NB4 (cell line): ENCODE measurements at places on chromosomes 6 and 20.

- no peak for DNase-seq
Observed at GRCh38 chr6:150272976-150273315, 95.9 kb upstream of the IYD start.

DNA sequence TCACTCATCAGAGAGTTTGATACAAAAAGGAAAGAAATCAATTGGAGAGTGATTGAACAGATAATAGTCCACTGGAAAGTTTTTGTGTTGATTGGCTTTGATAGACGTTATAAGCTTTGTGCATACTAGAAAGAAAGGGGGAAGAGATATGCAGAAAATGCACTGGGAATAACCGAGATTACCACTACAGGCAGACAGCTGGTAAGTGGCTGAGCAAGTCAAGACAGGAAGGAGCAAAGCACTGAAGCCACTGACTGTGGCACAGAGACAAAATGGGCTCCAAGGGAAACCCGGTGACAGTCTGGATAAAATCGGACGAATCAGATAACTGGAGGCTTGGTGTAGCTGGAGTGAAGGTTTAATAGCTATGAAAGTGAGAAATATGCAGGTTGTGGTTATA is 209.0 kb downstream of the SIM1 start:
- DNase-seq = no peak

DNA sequence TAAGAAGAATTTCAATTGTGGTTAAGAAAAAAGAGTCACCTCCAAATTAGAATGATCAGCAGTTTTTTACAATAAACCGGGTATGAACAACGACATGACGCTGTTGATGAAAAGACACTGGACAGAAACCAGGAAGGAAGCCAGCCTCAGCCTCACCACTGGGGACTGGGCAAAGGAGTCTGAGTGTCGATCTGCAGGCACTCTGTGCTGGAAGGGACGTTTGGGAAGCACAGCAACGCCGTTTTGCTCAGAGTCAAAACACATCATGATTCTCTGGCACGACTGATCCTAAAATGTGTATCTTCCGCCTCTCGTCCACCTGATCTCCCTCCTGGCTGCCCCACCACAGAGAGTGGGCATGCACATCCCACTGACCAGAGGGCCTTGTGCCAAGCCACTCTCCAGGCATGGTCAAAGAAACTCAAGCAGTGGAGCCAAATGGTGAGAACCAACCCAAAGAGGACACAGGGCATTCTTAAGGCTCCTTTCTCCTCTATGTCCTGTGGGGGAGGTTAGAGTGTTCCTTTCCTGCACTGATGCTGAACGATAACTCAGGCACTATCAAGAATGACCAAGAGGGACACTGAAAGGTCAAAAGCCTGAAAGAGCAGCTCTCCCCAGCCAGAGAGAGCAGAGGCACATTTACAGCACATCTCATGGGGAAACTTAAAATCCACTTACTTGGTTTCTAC is 68.8 kb downstream of the AGPAT4 start:
- DNase-seq = no peak

DNA sequence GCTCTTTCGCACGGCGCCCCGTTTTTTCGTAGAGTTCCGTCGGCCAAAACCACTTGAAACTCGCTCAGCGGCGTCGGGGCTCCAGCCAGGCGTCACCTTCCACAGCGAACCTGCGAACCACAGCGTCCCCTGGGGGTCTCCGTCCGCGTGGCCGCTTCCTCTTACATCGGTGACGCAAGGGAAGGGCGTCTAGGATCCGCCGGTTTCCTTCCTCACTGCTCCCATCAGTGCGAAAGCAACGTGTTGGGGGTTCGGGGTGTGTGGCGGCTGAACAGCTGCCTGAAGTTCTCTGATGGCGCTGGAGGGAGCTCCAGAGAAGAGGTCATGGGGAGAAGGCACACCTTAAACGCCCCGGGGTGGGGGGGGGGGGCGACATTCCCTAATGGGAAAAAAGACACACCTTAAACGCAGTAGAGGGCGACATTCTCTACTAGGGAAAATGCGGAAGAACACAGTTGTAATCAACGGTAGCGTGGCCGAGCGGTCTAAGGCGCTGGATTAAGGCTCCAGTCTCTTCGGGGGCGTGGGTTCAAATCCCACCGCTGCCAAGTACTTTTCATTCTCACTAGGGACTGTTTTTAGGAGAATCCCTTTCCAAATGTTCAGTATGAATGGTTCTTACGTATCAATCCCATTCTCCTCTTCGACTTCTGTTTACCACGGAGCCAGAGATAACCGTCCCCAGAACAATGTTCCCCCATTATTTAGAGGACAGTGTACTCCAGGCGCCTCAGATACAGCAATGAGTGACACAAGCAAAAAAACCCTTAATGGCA is 16.4 kb downstream of the ZNF311 start:
- peak; percentile 95 for DNase-seq

GRCh38 chr6:84007871-84008270 is 25.7 kb upstream of the MRAP2 start:
- DNase-seq = peak; percentile 15

DNA sequence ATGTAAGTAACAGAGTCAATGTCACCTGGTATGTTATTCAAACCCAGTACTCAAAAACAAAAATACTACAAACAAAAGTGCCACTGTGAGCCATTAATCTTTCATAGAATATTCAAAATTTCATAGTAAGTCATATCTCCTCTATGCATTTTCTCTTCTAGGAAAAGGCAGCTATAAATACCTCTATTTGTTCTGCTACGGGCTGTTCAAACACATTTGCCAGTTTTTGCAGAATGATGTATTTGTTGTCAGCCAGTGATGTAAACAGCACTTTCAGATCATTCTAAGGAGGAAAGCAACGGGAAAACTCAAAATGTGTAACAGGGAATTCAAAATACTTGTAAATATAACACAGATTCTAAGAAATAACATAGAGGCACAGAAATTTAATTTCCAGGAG is 388.2 kb downstream of the SYNE1 start:
- DNase-seq = no peak
